Astrocyte of the spinal cord (primary cell): ENCODE measurements at places on chromosomes 12 and 14.

GRCh38 chr14:96042248-96042930, 3.2 kb downstream of the C14orf132 start:
- peak; percentile 54 for DNase-seq

DNA sequence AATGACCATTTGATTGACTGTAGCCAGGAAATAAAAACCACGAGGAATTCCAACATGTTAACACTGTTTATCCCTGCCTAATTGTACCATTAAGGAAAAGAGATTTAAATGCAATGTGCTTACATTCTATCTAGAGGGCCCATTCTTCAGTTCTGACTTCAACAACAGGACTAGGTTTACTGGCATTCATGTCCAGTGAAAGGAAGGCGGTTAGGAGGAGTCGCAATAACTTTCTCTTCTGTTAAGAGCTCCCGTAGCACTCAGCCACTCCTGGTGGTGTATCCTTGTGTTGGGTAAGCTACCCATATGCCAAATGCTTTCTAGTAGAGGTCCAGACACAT, 154.7 kb downstream of the STXBP6 start:
- DNase-seq, result no peak

- DNase-seq, result no peak
These were observed 345.6 kb downstream of the APAF1 start for GRCh38 chr12:98990648-98991047.

DNA sequence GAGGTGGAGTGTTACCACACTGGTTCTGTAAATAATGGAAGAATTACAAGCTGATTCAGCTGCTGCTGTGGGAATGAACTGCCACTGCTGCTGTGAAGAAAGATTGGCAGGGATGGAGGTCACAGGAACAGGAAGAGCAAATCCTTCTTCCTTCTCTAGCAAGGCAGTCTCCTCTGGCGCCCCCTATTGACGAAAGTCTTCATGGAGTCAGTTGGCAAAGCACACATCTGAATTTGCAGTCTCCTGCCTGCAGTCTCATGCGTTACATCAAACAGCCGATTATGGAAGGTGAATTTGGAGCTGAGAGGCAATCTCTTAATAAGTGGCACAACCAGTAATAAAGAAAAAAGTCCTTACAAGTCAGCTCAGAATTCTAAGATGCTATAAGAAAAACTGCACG, 106.0 kb upstream of the TMTC1 start:
- peak; percentile 27 for DNase-seq

- no peak for DNase-seq
These were observed 21.3 kb upstream of the STRN3 start for GRCh38 chr14:31047503-31047902.

GRCh38 chr14:95395098-95395737, 75.5 kb upstream of the CLMN start:
- no peak for DNase-seq

DNA sequence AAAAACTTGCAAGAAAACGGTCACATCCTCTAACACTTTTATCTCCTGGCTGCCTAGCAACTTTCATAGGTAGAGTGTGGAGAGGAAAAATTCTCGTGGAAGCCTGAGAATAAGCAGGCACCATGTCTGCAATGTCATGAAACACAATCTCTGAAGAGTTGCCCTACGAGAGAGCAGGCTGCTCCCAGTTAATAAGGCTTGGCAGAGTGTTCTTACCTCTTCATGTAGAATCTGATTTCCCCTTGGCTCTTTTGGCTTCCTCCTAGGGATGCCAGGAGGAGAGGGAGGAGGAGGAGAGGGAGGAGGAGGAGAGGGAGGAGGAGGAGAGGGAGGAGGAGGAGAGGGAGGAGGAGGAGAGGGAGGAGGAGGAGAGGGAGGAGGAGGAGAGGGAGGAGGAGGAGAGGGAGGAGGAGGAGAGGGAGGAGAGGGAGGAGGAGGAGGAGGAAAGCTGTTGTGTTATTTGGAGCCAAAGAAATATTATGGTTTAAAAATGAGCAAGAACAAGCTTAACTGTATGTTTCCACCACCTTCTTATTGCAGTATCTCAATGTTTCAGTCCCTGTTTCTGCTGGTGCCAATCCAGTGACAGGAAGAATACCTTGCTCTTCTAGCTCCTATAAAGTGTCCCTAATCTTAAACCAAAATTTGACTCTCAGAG, 52.9 kb downstream of the EGLN3 start:
- DNase-seq, result no peak

DNA sequence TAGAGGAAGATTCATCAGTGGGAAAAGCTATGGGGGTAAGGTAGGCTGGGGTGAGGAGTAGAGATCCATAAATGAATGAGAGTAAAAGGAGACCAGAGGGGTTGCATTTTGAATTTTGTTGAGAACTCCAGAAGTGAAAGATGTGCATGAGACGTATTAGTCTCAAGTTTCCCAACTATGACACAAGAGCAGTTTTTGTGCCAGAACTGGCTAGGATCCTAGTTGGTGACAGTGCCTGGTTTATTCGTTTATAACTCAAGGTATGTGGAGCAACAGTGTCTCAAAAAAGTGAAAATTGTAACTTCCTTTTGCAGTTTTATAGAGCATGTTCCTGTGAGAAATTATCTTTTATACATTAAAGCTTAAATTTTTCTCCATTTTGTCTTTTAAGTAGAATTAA, 377.0 kb downstream of the NPAS3 start:
- no peak for DNase-seq

DNA sequence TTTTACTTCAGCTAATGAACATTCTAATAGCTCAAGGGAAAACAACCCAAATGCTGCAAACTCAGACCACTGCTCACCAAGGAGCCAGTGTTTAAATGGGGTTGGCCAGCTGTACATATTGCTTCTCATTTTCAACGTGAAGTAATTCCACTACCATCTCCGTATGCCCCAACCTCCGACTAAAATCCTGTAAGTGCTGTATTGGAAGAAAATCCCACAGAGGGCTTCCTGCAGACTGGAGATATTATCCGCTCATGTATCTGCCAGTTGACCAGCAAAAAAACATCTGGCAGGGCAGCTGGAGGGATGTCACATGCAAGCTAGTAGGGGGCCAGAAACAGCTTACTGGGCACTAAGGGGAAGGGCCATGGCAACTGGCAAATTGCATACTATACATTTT, 485.0 kb downstream of the SNAPC1 start:
- DNase-seq, result no peak

- DNase-seq, result no peak
These were observed 852.3 kb upstream of the TMEM132C start for GRCh38 chr12:127414636-127415035.

DNA sequence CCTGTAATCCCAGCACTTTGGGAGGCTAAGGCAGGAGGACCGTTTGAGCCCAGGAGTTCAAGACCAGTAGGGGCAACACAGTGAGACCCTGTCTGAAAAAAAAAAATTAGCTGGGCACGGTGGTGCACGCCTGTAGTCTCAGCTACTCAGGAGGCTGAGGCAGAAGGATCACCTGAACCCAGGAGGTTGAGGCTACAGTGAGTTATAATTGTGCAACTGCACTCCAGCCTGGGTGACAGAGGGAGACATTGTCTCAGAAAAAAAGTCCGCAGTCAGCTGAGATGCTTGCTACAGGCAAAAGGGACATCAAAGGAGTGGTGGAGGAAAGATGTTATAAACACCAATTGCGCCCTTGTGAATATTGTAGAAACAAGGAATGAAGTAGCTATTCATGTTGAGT, 77.8 kb downstream of the NDUFA12 start:
- no peak for DNase-seq

GRCh38 chr12:25578411-25579143, 25.5 kb upstream of the LMNTD1 start:
- no peak for DNase-seq

- DNase-seq, result no peak
These were observed 2.6 kb downstream of the PRKCH start for GRCh38 chr14:61323970-61324369.

GRCh38 chr12:68440068-68440581, 108.0 kb upstream of the MDM1 start:
- DNase-seq, result peak; percentile 48

- no peak for DNase-seq
These were observed 50.4 kb downstream of the ITPR2 start for GRCh38 chr12:26782372-26783130.

DNA sequence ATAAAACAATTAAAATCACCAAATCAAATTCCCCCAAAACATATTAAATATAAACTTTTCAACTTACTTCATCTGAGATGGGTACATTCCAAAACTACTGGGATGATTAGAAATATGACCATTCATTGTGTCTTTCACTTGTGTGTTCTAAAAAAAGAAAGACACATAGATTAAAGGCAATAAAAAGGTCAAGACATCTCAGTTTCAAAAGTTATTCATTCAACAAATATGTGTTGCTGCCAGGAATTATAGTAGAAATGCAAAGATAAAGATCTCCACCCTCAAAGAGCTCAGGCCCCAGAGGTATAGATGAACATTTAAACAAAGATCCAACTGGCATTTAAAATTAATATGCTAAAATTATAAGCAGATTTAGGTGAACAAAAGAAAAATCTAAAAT, 106.4 kb downstream of the EPS8 start:
- DNase-seq, result no peak

GRCh38 chr12:10241290-10241689, 28.6 kb downstream of the GABARAPL1 start:
- DNase-seq, result no peak

GRCh38 chr12:41188058-41188840, at the start of gene PDZRN4:
TSS of gene PDZRN4 (plus strand) at chr12:41188320.
- DNase-seq, result no peak

DNA sequence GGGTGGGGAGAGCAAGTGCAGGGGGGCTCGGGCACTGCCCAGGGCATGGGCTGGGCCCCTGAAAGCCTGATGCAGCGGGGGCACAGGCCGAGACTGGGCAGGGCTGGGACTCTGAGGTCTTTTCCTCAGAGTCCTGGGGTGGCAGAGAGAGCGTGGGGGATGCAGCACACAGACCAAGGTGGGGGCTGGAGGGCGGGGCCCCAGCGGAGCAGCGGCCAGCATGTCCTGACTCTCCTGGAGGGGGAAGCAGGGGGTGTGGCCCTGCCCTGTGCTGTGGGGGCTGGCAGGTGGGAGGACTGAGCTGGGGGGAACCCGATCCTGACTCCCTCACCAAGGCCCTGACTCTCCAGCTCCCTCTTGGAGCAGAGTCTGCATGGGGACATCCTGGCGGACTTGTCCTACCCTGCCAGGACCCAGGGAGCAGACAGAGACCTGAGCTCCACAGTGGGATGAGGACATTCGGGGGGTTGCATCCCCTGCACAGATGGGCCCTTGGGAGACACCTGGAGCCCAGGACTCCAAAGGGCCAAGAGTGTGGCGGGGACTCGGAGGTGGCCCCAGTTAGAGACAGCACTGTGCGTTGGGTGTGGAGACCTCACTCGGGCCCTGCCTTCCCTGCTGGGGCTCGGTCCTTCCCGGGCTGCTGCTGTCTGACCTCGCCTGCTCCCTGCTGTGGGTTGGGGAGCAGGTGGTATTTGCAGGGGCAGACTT, 326.1 kb downstream of the TMEM121 start:
- no peak for DNase-seq

DNA sequence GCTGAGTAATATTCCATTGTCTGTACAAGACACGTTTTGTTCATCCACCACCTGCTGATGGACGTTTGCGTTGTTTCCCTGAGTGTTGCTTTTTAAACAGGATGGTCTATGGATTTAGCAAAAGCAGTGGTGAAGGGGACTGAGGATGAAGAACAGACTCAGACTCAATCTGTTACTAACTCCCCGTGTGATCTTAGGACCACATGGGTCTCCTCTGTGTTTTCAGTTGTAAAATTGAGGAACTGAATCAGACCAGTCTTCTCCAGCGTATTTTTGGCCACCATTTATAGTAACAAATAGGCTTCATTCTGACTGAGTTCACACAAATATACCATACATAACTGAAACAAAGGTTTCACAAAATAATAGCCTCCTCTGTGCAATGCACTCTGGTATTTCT, 85.6 kb downstream of the FOXN3 start:
- no peak for DNase-seq

GRCh38 chr12:65595016-65595560, 229.2 kb upstream of the HMGA2 start:
- DNase-seq, result no peak

GRCh38 chr12:63064080-63064479, 86.9 kb downstream of the AVPR1A start:
- peak; percentile 24 for DNase-seq

GRCh38 chr12:27672643-27673042, 23.6 kb upstream of the REP15 start:
- DNase-seq, result no peak

DNA sequence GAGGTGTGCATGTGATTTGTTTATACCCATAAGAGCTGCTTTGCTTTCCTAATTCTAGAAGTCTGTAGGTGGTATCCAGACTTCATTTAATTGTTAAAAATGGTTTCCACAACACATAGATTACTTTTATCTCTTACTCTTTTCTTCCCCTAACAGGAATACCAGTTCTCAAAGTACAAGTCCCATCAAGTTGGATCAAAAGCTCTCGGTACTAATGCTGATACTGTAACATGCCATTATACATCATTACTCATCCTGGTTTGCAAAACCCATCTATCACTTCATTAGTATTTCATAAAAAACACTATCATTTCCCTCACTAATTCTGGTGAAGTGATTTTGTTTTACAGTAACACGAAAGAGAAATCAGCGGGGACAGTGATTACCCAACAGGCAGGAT, 94.3 kb downstream of the PPP2R5E start:
- no peak for DNase-seq

DNA sequence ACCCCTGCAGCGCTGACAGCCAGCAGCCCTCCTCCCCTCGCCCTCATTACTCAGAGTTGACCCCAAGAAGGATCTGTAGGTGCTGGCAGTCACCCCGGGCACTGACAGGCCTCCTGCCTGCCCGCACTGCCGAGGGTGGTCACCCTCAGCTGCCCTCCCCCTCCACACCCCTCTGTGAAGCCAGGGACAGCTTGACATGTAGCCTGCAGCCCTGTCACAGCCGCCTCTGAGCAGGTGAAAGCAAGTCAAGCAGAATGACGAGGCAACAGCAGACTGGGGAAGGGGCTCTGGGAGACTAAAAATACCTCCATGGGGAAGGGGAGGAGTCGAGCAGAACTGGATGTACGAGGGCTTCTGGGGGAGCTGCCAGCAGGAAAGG, 178.1 kb downstream of the DPF3 start:
- no peak for DNase-seq

DNA sequence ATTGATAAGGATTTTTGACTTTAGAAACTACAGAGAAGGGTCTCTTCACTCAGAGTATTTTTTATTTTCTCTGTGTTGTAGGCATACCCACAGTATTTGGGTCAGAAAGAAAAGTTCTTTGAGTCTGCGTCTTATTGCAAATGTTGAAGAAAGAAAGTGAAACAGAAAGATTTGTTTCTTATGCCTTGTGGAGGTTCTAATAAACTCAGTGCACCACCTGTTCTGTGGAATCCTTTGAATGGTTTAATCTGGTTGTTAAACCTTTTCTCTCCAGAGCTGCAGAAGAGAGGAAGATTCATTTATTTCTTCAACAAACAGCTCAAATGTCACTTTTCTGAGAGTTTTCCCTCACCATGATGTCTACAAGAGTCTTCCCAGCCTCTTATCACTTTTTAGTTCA, 146.6 kb upstream of the PLEKHG7 start:
- DNase-seq, result no peak
